Mucosa of descending colon (tissue), 3 donors: ENCODE measurements at places on chromosomes 2 and 18. TPM values are rescaled to one million over a fixed set of nuclear protein-coding genes. Genes with fewer than 3 reads are reported as not detected.
A peak's percentile ranks its signal among the peaks of the same experiment; 100 is the strongest.

DNA sequence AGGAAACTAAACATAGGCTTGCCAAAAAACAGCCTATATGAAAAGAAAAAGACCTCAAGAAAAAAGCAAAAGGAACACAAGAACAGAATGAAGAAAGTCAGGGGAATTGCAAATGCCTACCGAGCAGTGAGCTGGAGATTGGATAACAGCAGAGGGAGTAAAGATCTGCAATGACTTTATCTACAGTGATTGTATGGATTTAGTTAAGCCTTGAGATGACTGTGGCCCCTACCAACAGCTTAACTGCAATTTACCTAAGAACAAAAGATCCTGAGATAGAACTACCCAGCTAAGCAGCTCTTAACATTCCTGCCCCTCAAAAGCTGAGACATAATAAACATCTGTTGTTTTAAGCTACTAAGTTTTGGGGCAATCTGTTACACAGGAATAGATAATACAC, 20.5 kb downstream of the LNPK start:
- no peak for DNase-seq

GRCh38 chr2:162075689-162076132, 1.7 kb upstream of the DPP4 start:
- DNase-seq: no peak

CLEC4F gene
- total RNA-seq: not detected

SERPINB13 gene
- not detected for total RNA-seq

- DNase-seq: peak; percentile 67
Observed at GRCh38 chr2:72142570-72143440, 4.9 kb downstream of the CYP26B1 start.

GRCh38 chr2:61433606-61434005, 37.3 kb downstream of the USP34 start:
- DNase-seq: no peak
